ENCODE measurements at places on chromosomes 11 and 22.

- DNase-seq = no peak
Measured at GRCh38 chr11:129596351-129596750, 219.3 kb upstream of the TMEM45B start.

GRCh38 chr22:30224161-30224857, 22.2 kb downstream of the LIF start:
- no peak for DNase-seq

- DNase-seq = no peak
Measured at GRCh38 chr22:32469799-32470212, 4.8 kb upstream of the FBXO7 start.

DNA sequence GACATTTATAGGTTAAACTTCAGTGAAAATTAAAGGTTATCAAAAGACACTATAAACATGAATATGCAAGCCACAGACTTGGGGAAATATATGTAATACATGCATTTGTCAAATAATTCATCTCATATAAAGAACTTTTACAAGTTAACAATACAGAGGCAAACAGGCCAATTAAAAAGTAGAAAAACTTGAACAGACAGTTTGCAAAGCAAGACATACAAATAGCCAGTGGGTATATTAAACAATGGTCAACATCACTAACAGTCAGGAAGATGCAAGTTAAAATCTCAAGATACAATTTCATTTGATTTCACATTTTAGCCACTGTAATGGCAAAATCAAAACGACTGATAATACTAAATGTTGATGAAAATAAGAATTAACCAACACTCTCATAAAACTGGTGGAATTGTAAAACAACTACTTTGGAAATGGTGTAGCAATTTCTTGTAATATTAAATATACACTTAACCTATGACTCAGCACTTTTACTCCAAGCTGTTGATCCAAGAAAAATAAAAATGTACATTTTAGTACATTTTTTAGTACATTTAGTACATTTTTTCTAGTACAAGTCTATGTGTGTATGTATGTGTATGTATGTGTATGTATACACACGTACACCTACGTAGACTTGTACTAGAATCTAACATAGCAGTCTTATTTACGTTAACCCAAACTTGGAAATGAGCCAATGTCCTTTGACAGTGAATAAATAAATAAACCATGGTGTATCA, 62.8 kb downstream of the LRRC74B start:
- no peak for DNase-seq

GRCh38 chr11:64969209-64969608, 2.7 kb downstream of the MAJIN start:
- DNase-seq = no peak

Data from DMS153 (cell line).